PC-9 (cell line): ENCODE measurements at places on chromosomes 2 and 18. TPM values are rescaled to one million over a fixed set of nuclear protein-coding genes. Genes with fewer than 3 reads are reported as not detected.

DNA sequence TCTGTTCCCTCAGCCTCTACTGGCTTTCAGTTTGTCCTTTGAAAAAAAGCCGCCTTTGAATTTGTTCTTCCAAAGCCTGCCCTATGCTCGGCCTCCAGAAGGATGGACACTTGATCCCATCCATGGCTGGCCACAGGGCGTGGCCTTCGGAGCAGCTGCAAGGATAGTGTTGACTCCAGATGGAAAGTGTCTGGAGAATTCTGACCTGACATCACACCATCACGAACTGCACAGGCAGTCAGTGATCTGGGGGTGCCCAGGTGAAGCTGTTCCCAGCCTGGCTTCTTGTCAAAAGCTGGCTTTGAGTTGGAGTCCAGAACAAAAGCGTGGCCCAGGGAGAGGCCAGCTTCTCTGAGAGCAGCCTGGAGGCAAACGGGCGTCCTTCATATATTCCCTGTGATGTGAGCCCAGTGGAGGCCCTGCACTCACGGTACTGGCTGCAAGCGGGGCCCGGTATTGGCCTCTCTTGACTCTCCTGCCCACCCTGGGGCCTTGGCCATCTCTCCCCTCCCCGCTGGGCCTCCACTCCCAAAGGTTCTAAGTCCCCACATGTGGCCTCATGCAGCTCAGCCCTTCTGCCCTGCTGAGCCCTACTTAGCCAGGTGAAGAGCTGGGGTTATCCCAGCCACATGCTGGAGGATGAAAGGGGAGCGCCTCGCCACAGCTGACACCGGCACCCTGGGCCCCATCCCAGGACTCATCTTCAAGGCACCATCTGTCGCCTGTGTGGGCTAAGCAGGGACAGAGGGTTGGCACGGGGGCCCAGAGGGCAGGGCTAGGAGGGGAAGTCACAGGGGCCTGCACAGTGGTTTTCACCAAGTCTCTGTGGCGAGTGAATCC lies 20.4 kb upstream of the ATOH8 start:
- no peak for DNase-seq

Gene ACKR3
- 19.6 and 20.3 TPM in 2 replicates for total RNA-seq

Gene ZNF521
- not detected in 2 replicates for total RNA-seq

DNA sequence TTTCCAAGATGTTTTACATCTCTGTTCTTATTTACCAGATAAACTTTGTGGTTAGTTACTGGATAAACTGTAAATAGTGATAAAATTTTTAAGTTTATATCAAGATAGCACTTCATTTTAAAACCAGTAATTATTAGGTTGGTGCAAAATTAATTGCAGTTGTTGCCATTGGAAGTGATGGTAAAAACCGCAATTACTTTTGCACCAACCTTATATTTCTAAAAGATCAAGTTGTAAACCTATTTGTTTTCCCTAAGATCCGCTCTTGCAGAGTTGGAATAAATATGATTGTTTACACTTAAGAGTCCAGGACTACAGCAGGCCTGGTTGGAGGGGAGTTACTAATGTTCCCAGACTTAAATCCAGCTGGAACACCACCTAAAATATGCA lies 479 bp upstream of the AOX1 start:
- DNase-seq: no peak

DNA sequence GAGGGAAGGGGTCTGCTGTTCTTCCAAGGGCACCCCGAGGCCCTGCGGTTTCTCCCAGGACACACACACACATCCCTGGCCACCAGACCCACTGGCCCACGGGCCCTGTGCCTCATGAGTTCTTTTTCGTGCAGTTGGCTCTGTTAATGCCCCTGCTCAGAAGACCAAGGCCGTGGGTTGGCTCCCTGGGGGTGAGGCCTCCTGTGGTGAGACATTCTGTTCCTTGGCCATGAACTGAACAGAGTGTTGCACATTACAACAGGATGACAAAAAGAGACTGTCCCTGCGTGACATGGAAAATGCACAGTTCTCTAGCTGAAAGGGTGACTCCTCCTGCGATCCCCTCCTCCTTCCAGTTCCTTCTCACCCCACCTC lies 30.7 kb downstream of the SH2D6 start:
- DNase-seq: no peak

DNA sequence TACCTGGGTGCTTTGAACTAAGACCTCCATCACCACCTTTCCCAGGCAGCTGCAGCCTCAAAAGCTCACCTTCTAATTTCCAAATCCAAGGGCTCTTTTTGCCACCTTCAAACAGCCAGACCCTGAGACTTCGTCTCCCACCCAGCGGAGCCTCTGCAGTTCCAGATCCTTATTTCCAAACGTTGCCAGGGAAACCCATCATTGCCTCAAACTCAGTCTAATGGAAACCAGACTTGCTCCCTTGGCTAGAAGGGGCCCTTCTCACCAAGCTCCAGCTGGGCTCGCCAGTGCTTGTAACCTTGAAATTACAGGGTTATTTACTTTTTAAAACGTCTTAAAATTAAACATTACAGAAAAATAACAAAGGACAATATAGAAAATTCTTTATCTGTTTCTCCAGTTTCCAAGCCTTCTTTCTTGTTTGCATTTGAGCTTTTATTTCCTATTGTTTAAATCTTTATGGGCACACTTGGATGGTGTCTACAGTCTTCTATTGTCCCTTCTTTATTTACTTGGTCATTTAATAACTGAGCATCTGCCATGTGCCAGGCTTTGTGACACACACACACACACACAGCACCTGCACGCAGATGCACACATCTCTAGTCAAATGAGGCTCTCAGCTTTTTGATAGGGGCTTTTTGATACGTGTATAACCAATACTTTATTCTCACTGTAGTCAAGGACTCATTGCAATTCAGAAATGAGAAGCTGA lies 36.1 kb downstream of the TRPM8 start:
- DNase-seq: no peak

GRCh38 chr2:20242727-20243377 lies 17.9 kb upstream of the SDC1 start:
- no peak for DNase-seq

DNA sequence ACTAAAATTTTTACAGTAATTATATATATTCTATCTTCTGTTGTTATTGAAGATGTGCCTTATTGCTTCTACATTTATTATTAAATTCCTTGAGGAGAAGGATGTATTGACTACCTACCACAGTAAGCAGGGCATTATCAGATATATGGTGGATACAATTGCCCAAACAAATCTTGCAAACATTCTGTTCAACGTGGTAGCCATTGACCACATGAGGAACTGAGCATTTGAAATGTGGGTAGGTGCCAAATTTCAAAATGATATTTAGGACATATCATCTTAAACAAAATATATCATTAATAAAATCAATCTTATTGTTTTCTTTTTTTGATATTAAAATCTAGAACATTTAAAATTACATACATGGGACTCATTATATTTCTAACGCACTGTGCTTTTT lies 11.1 kb downstream of the SCN3A start:
- DNase-seq: no peak

- no peak for DNase-seq
These were observed 125.9 kb downstream of the MSH2 start for GRCh38 chr2:47528874-47529273.

DNA sequence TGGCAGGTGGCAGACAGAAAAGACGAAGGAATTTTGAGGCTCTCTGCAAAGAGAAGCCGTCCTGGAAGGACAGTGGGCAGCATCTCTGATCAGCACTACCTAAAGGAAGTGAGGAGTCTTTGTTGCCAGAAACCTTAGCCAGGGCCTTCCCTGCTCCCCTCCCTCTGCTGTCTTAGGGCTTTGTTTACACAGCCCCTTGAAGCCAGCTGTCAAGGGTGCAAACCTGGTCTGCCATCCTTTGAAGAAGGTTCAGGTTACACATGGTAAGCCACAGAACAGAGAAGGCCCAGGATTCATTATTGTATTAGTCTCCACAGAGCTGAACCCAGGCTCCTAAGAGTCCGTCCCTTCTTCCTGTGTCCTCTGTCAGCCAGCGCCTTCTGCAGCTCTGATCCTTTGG lies 356.7 kb downstream of the TGIF1 start:
- no peak for DNase-seq

- no peak for DNase-seq
These were observed 25.5 kb downstream of the B4GALT6 start for GRCh38 chr18:31658670-31659575.

DNA sequence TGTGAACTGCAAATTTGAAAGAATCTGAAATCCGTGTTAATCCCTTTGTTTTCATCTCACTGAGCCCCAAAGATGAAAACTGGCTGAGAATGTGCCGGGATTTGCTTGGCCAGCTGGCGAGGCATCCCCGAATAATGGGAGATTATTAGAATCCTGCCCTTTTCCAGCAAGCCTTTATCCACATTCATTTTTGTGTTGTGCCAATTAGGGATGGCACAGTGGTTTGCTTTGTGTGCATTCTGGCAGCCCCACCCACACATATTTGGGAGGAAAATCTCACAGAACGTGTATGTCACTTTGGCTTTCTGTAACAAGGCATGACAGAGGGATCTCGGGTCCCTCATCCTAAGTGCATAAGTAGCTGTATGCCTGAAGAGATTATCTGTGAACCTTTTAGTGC lies 405.8 kb upstream of the FAM98A start:
- no peak for DNase-seq

Gene GALM
- 26.3 and 27.7 TPM in 2 replicates for total RNA-seq

DNA sequence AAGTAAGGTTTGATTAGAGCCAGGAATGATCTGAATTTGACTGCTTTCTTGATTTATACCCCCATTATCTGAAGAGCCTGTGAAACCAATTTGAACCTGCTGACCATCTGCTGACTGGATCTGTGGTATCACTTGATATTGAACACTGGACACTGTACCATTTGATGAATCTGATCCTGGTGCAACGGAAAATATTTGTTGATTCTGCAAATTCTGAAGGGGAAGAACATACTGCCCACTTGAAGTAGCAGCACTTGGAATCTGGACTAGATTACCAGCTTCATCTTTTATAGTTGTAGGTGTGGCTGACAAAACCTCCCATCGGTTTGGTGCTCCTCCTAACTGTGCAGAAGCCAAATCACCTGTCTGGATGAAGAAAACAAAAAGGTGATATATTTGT lies 9.3 kb downstream of the SP3 start:
- no peak for DNase-seq

Gene DTNA
- total RNA-seq: not detected in 2 replicates

DNA sequence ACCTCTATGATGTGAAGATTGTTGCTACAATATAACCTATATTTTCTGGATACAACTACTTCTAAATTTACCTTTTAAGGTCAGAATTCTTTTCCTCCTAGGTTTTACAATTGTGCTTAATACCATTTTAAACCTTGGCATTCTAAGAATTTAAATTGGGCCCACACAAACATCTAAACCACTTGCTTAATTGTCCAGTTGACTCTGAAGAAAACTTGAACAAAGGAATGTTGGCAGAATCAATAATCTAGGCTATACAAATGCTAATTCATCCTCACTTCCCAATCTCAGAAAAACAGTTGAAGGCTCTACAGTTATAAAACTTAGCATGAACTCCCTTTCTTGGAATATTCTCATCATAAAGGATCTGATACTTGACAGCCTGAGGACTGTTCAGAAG lies 84.3 kb downstream of the RPRM start:
- DNase-seq: no peak

Gene POTEC
- not detected in 2 replicates for total RNA-seq

Gene SLC39A10
- total RNA-seq: 27.7 and 43.7 TPM in 2 replicates

- DNase-seq: peak; percentile 99
These were observed 24.9 kb upstream of the RAB10 start for GRCh38 chr2:26008851-26009566.

GRCh38 chr18:11883153-11883552 lies 25.0 kb downstream of the MPPE1 start:
- no peak for DNase-seq

Gene RAB6C
- total RNA-seq: not detected in 2 replicates

DNA sequence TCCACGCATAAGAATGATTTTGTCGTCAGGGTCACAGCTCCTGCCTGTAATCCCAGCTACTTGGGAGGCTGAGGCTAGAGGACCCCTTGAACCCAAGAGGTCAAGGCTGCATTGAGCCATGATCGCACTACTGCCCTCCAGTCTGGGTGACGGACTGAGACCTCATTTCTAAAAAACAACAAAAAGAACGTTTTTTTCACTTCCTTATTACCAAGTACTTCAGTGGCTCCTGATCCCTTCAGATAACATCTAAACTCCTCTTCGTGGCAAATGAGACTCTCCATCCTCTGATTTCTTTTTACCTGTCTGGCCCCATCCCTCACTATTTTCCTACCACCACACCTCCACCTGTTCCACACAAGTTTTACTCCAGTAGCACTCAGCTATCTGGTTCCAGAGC lies 105.4 kb upstream of the TLK1 start:
- DNase-seq: no peak

DNA sequence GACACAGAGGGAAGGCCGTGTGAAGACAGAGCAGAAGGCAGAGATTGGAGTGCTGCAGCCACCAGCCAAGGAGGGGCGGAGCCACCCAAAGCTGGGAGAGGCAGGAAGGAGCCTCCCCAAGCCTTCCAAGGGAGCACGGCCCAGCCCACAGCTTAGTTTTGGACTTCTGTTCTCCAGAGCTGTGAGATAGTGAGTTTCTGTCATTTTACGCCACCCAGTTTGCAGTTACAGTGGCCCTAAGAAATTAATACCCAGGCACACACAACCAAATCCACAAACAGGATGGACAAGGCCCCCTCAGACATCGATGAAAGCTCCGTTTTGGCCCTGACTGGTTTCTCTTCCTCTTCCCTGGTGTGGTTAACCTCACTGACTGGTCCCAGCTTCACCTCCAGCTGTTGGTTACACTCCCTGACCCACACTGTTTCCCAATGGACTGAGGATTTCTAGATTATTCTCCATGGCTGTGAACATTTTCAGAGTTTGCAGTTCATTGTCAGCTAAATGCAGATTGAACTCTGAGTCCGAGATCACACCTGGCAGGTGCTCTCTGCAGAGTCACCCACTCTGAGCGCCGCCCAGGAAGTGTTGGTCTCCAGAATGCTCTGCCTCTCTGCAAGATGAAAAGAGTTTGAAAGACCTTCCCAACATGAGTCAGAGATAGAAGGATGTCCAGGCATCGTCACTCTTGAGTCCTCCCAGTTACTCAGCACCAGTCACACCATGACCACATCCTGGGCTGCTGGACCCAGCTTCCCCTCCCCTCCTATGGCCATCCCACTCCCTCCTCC lies 100.2 kb downstream of the TWIST2 start:
- DNase-seq: peak; percentile 81

Gene KLHL41
- total RNA-seq: not detected in 2 replicates

- no peak for DNase-seq
These were observed 18.2 kb upstream of the GPR55 start for GRCh38 chr2:230942920-230943896.

DNA sequence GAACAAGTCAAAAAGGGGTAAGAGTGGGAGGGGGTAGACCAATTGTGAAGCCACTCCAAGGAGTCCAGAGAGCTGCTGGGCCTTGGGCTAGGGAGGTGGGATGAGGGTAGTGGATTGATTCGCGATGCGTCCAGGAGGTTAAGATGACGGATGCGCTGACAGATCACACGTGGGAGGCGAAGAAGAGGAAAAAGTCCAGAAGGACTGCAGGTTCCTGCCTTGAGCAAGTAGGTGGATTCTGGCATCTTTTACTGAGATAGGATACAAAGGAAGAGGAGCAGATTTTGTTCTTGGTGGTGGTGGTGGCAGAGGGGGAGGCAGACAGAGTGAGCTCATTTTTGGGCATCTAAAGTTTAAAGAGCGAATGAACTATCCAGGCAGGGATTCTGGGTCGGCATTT lies 76.5 kb downstream of the KCTD1 start:
- no peak for DNase-seq
